NCI-H226 (cell line): ENCODE measurements at places on chromosomes 2 and 18.

DNA sequence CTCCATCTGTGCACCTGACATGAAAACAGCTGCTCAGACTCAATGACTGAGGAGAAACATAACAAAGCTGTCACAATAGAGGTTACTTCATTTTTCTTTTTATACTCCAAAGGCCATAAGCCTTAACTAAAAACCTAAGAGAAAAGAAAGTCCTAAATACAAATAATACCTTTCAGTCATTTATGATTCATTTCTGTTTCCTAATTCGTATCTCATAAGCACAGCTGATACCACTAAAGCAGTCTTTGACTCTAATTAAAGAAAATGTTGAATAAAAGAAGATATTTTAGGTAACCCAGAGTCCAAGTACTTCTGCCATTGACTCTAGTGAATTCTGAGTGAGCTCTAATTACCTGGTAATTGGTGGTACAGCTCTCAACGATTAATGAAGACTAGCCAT lies 20.6 kb downstream of the NEMP2 start:
- DNase-seq = no peak

DNA sequence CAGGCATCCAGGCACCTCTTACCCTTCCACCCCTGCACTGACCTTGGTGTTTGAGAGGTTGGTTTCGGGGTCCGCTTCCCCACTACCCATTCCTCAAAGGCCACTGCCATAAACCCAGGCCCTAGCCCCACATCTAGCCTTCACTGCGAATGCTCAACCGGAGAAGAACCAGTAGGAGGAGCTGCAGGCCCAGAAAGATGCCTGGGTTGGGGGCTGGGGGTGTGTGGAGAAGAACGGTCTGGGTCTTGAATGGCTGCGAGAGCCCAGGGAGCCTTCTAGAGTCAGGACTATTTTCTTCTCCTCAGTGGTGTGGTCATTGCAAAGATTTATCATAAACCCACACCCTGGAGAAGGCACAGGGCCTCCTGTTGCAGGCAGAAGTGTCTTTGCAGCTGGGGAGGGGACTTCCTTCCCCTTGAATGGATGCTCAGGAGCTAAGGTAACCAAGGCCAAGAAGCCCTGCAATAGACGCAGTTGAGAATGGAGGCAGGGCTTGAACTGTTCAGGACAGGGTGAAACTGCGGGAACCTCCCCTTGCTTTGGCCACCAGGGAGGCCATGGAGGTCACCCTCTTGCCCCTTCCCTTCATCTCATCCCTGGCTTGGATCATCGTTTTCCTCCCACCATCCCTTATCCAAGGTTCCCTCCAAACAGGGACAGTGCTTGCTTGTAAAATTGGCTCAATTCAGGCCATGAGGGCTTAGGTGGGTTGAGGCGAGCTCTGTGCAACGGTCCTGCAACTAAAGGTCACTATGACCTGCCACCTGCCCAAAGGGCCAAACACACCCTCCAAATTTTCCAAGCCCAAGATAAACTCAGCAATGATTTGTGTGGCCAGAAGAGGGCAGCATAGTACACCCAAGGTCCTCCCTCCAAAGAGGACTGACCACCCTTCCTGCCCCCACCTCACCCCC lies 20.9 kb downstream of the THNSL2 start:
- DNase-seq = no peak

DNA sequence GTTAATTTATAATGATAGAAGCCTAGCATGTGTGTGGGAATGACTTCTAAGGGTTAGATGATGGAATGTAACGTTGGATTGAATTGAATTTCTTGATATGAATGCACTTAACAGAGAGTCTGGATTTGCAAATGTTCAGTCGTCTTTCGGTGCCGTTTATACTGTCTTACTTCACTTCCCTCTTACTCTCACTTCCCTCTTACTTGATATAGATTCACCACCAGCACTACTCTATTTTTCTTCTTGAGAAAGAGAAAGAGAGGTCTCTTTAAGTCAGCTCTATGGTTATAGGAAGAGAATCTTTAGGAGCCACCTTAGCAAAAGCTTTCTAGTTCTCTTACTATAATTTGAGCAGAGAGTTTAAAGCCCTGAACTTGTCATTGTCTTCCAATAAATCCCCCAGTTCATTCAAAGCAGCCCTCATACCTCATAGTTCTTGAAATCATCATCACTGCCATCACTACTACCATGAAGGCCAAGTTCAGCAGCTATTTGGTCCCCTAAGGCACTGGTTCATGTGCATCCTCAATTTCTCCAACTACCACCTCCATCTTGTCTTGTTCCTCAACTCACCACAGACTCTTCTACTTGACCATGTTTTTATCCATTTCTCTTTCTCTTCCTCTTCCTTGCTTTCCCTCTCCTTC lies 501.7 kb upstream of the TCF4 start:
- DNase-seq = no peak

DNA sequence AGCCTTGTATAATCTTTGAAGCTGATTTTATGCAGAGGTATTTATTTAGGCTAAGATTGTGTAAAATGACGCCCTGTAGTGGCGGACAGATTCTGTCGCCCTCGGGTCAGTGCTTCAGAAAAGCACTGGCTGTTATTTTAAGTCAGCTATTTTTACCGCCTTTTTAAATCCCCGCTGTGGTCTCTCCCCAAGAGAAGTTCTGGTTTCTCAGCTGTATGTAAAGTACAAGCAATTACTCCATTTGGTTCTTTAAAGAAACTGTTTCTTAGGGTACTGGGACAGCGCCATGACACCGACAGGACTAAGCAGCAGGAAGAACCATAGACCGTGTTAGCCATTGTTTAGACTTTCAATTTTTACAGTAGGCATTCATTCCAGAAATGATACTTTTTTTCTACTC lies 65.0 kb downstream of the UGGT1 start:
- no peak for DNase-seq

- no peak for DNase-seq
Measured at GRCh38 chr2:209609531-209609930, 162.1 kb upstream of the UNC80 start.

GRCh38 chr2:158457092-158457825 lies 507 bp downstream of the PKP4 start:
- peak; percentile 65 for DNase-seq

DNA sequence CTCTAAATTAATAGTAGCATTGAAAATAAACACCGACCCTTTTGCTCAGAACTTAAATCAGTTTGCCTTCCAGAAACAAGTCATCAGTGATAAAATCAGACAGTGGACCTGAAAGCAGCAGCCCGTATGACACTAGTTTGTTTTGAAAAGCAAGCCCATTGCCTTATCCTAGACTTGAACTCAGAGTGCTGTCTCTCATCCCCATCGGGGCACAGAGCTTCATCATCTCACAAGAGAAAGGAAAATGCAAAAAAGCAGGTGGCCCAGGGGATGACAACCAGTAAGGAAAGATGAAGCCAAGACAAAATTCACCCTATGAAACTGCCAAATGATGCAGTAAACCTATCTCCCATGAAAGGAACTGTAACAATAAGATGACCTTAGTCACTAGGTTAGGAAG lies 71.2 kb downstream of the CERKL start:
- DNase-seq = no peak

DNA sequence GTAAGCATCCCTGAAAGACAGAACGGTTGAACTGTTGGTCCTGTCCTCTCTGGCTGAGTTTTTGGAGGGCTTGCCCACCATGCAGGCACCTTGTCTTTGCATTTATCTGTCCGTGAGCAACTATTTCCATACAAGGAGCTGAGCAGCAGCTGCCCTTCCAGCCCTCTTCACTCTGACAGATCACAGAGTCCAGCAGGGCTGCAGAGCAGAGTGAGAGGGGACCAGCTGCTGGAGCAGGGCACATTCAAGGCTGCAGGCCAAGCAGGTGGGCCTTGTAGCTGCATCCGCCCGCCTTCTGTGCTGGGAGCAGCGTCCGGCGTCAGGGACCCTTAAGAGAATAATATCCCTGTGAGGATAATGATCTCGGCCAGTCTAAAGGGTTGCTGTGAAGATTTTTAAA lies 9.5 kb downstream of the SMYD1 start:
- DNase-seq = no peak

DNA sequence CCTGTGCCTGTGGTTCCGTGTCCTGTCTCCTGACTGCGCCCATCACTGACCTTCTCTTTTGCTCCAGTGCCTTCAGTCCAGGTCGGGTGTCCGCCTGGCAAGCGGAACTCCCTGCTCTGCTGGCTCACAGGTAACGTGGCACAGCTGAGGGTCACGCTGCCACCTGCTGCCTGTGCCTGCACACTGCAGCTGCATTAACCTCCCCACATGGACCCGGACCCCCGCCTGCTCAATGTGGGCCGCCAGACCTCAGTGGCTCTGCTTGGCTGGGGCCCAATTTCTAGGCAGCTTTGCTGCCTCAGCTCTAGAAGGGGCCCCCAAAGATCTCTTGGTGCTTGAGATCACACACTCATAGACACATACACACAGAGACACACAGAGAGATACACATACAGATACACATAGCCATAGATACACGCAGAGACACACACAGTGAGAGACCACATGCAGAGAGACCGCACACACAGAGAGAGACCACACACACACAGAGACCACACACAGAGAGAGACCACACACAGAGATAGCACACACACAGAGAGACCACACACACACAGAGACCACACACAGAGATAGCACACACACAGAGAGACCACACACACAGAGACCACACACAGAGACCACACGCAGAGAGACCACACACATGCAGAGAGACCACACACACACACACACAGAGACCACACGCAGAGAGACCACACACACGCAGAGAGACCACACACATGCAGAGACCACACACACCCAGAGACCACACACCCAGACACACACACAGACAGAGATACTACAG lies 14.9 kb upstream of the CNNM3 start:
- DNase-seq = no peak

DNA sequence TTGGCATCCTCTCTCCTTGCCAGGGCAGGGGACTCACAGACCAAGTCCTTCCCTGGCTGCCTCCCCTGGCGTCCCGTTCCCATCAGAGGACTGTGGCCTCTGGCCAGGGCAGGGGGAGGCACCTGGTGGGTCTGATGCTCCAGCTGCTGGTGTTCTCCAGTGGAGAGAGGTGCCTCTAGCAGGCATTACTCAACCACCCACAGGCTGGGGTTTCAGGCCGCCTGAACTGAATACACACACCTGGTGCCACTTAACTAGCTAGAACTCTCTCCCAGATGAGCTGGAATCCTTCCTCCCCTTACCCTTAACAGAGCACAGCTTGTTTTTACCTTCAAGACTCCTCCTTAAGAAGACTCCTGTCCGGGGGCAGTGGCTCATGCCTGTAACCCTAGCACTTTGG lies 37.7 kb upstream of the CNGA3 start:
- DNase-seq = no peak

GRCh38 chr2:190540048-190540447 lies 5.5 kb upstream of the NEMP2 start:
- DNase-seq = no peak

- no peak for DNase-seq
Measured at GRCh38 chr2:205684871-205685313, 2.6 kb downstream of the NRP2 start.

DNA sequence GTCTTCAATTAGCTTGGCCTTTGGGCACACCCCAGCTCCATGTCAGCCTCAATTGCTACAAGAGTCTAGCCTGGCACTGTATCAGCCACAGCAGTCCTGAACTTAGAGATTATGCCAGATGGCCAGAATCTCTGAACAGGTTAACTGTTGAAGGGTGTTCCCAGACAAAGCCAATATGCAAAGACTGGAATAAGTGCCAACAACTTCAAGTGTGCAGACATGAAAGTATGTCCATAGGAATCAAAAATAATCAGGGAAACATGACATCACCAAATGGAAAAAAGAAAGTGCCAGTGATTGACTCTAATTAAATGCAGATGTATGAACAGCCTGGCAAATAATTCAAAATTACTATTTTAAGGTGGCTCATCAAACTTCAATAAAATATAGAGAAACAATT lies 98.5 kb upstream of the DOCK10 start:
- DNase-seq = no peak

DNA sequence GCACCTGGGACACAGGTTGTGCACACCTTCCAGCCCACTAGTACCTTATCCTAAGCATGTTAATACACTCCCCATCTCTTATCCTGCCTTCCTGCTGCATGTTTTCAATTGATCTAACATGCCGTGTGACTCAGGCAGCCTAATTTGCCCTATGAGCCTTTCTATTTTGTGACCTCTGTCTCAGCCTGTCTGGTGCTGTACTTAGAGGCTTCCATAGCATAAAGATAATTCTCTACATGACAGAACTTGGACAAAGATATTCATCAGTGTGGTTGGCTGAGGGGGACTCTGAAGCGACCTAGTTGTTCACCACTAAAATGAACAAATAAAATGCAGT lies 8.6 kb upstream of the TMEM37 start:
- no peak for DNase-seq

GRCh38 chr2:127320586-127321275 lies 26.8 kb upstream of the ERCC3 start:
- DNase-seq = peak; percentile 3

GRCh38 chr2:226190479-226191252 lies 609.0 kb downstream of the IRS1 start:
- DNase-seq = no peak

DNA sequence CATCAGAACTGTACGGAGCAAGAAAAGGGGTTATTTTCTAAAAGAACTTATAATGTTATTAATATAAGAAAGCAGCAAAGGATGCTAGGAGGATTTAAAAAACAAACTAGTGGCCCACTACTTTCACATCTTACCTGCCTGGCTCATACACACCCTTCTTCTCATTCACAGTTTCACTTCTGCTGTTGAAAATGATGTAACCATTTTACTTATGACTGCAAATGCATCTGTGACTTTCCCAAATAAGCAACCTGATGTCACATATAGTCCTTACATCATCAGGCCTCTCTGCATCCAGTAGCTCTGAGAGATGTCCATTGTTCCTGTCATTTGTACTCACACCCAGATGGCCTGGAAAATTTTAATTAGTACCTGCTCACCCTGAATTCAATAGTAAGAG lies 101.8 kb upstream of the MYO3B start:
- no peak for DNase-seq
